ENCODE measurements at places on chromosomes 12 and 14.

DNA sequence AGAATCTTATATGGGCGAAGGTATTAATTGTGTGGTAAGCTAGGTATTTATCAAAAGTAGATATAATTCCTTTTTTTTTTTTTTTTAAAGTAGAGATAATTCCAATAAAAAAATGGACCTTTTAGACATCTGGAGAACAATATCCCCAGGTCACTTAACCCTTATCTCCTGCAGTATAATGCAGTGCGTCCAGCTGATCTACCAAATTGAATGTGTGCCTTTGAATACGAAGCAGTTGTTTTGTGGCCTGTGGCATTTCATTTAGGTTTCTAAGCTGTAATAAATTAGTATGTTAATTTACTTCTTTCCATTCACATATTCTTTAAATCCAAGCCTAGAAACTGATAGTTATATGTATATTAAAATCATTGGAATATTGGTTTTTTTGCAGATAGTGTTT lies 3.1 kb downstream of the FUT8 start:
- DNase-seq = no peak

DNA sequence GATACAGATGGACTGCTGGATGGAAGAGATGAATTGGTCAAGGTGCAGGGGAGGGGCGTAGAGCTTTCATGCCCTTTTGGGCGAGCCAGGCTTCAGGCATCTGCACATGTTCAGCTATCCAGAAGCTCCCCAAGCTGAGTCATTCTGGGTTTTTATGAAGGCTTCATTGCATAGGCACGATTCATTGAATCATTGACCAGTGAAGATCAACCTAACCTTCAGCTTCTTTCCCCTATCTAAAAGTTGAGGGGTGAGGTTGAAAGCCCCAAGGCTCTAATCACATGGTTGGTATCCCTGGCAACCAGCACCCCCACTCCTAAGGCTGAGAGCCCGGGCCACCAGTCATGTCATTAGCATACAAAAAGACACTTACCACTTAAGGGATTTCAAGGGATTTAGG lies 36.3 kb downstream of the RPS29 start:
- no peak for DNase-seq

DNA sequence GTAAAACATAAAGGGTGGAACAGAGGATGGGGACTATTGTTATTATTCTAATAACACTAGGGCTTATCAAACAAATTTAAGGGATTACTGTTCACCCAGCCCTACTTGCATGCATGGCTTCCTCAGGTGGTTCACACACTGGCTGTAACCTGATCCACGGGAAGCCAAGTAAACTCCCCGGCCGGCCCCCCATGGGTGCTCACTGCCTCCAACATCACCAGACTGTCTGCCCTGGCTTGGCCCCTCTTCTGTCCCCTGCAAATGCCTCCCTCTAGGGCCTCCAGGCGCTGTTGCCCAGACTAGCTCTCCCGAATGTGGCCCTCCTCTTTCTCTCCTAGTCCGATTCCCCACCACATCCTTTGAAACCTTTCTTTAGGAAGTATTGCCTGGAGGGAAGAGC lies 18.6 kb downstream of the FAIM2 start:
- DNase-seq = no peak

DNA sequence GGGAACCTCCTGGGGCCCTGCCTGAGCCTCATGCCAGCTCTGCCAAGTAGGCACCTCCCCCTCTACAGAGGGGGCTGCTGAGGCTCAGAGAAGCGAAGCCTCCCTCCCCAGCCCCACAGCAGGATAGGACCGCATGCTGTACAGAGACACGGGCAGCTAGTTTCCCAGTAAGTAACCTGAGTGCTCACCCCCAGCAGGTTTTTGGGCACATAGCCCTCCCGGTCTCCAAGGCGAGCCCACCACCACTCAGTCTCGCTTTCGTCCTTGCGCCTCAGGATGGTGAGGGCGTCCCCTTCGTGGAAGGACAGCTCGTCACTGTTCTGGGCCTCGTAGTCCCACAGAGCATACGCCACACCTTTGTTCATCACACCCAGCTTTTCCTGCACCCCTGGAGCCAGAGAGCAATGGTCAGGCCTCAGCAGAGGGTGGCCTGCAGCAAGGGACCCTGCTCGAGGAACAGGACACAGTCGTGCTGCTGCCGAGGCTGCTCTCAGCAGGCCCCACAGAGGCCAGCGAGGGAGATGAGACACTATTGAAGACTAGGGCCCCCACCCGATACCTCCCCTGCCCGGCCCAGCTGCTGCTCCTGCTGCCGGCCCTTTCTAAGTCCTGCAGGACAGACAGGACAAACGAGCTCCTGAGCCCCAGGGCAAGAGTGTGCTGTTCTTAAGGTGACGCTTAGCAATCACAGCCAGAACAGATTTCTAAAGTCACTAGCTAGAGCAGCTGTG lies 20.4 kb downstream of the ZFYVE21 start:
- no peak for DNase-seq

DNA sequence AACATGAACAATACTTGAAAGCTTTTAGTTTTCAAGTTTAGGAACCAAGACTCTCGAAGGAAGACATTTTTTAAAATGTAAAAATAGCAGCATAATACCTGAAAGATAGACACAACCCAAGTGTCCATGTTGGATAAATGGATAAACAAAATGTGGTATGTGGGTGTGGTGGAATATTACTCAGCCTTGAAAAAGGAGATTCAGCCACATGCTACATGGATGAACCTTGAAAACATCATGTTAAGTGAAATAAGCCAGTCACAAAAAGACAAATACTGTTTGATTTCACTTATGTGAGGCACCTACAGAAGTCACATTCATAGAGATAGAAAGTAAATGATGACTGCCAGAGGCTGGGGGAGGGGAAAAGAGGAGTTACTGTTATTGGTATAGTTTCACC lies 228.7 kb downstream of the FBXL14 start:
- DNase-seq = no peak

- DNase-seq = no peak
Observed at GRCh38 chr14:51653775-51654532, 2.2 kb downstream of the FRMD6 start.

- DNase-seq = no peak
Observed at GRCh38 chr12:32205731-32206130, 99.1 kb downstream of the BICD1 start.

GRCh38 chr12:132117558-132117875 lies 26.6 kb downstream of the DDX51 start:
- DNase-seq = no peak

DNA sequence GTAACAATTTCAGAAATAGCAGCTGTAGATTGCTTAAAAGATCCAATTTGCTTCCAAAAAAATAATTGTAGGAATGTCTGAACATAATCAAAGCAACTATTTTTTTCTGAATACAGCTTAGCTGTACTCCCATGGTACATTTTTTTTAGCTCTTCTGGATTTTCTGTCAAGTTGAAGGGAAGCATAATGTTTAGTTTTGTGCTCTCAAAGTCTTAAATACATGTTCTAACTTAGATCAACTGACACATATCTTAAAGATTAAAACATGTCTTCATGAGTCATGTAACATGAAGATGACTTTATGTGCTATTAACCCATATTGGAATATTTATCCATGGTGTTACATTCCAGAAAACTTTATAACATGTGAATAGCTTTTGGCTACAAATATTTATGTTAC lies 255.7 kb downstream of the BTG1 start:
- DNase-seq = no peak

DNA sequence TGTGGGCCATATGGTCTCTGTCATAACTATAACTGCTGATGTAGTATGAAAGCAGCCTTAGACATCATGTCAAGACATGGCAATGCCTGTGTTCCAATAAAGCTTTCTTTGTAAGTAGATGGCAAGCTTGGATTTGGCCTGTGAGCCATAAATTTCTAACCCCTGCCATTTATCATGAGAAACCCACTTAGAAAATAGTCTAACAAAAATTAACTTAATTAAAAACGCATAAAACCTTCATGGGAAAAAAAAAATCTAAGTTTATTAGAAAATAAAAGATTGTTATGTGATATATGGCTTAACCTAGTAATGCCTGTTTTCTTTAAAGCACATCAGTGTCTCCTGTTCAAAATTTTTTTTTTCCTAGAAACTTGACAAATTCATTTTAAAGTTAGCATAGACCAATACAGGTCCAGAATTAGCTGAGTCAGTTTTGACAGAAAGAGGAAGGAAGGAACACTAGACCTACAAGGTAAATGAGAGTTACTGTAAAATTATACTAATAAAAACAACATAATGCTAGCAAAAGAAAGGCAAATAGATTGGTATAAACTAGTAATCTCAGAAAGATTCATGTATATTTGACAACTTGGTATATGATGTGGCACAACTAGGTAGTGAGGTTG lies 68.2 kb downstream of the USP15 start:
- no peak for DNase-seq

GRCh38 chr14:29928117-29928640 lies 532 bp upstream of the PRKD1 start:
- no peak for DNase-seq

- no peak for DNase-seq
Observed at GRCh38 chr12:29889737-29890136, 106.0 kb upstream of the TMTC1 start.

- DNase-seq = no peak
Observed at GRCh38 chr14:106442857-106443256, 916.5 kb downstream of the TMEM121 start.

- no peak for DNase-seq
Observed at GRCh38 chr12:49990273-49990672, 17.5 kb downstream of the AQP6 start.

- DNase-seq = no peak
Observed at GRCh38 chr12:33439587-33440011, at the start of gene SYT10. SYT10 (minus strand) TSS chr12:33439819; CDS start chr12:33439522, 297 bp downstream.

- DNase-seq = no peak
Observed at GRCh38 chr12:52615912-52616311, 2.4 kb downstream of the KRT73 start.

- DNase-seq = no peak
Observed at GRCh38 chr12:65324056-65324455, 45.6 kb downstream of the MSRB3 start.

DNA sequence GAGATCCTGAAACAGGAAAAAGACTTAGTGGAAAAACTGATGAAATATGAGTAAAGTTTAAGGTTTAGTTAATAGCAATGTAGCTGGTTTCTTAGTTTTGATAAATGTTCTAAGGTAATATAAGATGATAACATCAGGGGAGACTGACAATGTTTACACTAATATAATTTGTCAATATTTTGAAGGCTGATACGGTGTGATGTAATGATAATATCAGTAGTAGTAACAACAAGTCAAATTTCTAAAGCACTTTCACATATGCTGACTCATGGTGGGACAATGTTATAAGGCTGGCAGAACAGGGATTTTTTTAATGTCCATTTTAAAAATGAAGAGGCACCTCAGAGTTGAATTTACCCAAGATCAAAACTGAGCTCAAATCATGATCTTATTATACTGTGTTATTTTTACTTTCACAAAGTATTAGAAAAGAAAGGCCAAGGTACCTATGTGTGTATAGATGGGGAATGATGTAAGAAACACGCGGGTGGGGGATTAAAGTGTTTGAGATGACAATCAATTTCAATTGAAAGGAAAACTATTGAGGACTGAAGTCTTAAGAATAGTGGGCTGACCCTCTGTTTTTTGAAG lies 2.4 kb upstream of the FLRT2 start:
- no peak for DNase-seq
